Hepatocyte (in vitro differentiated cells): ENCODE measurements at places on chromosomes 11 and 22. TPM values are rescaled to one million over a fixed set of nuclear protein-coding genes. Genes with fewer than 3 reads are reported as not detected.

The DDI1 gene
- 0.34 and 0.39 TPM in 2 replicates for polyA plus RNA-seq

DNA sequence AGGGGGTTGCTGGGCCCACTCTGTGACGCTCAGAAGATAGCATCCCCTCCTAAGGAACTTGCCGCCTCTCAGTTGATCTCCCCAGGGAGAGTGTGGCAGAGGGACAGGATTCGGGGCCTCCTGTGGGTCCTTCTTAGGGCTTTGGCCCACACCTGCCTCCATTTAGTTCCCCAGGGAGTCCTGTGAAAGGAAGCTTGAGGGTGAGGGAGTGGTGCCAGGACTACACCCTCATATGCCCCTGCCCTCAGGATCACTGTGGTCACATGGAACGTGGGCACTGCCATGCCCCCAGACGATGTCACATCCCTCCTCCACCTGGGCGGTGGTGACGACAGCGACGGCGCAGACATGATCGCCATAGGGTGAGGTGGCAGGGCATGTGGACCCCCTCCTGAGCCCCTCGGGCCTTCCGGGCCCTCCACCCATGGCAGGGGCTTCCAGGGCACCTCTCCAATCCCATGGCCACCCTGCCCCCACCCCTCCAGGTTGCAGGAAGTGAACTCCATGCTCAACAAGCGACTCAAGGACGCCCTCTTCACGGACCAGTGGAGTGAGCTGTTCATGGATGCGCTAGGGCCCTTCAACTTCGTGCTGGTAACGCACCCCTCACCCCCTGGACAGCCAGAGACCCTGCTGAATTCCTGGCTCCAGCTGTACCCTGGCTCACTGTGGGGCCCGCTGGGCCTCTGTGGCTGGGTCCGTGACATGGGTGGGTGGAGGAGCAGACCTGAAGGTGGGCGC is 3.5 kb downstream of the INPP5J start:
- no peaks in the 10 kb centered on the region for H3K27me3 ChIP-seq
- H3K4me3 ChIP-seq: no peak overlapping the region
- no peaks in the 10 kb centered on the region for H3K36me3 ChIP-seq
- no peak for DNase-seq
- H3K27ac ChIP-seq: no peak overlapping the region
- H3K4me1 ChIP-seq: peaks cover 17% of the 10 kb centered on the region

DNA sequence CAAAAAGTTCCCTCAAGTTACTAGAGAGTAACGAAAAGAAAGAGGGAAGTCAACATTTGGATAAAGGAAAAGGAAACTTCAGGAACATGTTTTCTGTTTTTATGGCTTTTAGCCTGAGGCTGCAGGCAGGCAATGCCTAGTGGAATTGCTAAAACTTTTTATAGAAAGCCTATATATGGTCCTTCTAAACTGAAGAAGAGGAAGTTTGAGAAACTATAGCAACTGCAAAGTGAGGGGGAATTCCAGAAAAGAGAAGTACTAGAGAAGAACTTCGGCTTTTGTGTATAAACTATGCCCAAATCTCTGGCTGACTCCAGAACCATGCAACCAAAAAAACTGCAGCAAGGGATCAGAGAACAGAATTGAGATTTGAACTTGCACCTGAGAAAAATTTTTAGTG is 74.3 kb upstream of the ARHGAP42 start:
- no peak for DNase-seq
- no peaks in the 10 kb centered on the region for H3K36me3 ChIP-seq
- no peak overlapping the region for H3K27ac ChIP-seq
- no peak overlapping the region for H3K4me3 ChIP-seq
- no peaks in the 10 kb centered on the region for H3K4me1 ChIP-seq

The OSBP2 gene
- polyA plus RNA-seq: 22.4 and 25.5 TPM in 2 replicates

The CECR2 gene
- polyA plus RNA-seq: 1.2 and 2.2 TPM in 2 replicates

DNA sequence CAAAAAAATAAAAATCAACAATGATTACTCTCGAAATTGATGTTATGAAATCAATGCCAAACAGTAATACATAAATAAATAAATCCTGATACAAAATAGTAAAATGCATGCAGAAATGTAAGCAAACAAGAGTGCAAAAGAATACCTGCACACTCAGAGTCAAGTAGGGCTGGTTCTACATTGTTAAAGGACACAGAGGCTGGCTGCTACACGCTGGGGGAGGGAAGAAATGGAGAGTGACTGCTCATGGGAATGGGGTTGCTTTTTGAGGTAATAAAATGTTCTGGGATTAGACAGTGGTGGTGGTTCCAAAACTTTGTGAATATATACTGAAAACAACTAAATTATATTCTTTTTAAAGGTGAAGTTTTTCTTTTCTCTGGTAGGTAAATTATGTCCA is 32.1 kb downstream of the MAPK1 start:
- H3K27me3 ChIP-seq: no peaks in the 10 kb centered on the region
- H3K27ac ChIP-seq: no peak overlapping the region
- no peak for DNase-seq
- peaks cover 27% of the 10 kb centered on the region for H3K4me1 ChIP-seq
- no peak overlapping the region for H3K4me3 ChIP-seq

- no peaks in the 10 kb centered on the region for H3K4me1 ChIP-seq
- no peak for DNase-seq
- H3K27me3 ChIP-seq: peaks cover 15% of the 10 kb centered on the region
Observed at GRCh38 chr11:45671246-45672171, 6.1 kb upstream of the CHST1 start.

The YPEL4 gene
- polyA plus RNA-seq: 3.9 and 4.1 TPM in 2 replicates

GRCh38 chr11:2928605-2929530 is at the start of gene PHLDA2:
Gene PHLDA2 (minus strand): TSS chr11:2929420. CDS start chr11:2929364, 56 bp downstream.
- H3K4me3 ChIP-seq: peak within 1 kb of the TSS; percentile 24
- peak; percentile 77 for DNase-seq
- H3K27ac ChIP-seq: peak within 1 kb of the TSS; percentile 94
- no peaks in the 10 kb centered on the region for H3K36me3 ChIP-seq

DNA sequence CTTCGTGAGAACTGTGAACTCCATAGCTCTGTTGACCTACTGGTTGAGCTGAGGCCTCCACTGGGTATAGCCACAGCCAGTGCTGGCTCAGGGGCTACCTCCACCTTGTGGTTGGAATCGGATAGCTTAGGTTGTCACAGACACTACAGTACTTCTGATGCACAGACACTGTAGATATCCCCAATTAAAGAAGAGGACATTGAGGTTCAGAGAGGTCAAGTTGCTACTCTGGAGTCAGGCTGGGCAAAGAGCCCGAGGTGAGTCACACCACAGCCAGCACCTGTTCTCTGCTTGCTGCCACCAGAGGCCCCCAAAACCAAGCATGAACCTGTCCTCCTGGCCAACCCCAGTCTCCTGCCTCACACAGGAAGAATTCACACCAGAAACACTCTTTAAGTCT is 5.4 kb downstream of the UFD1 start:
- no peaks in the 10 kb centered on the region for H3K27me3 ChIP-seq
- no peak overlapping the region for H3K27ac ChIP-seq
- H3K36me3 ChIP-seq: no peaks in the 10 kb centered on the region
- DNase-seq: no peak

GRCh38 chr11:17948296-17948695 is 64.6 kb downstream of the SERGEF start:
- no peaks in the 10 kb centered on the region for H3K36me3 ChIP-seq
- H3K4me3 ChIP-seq: no peak overlapping the region
- H3K27ac ChIP-seq: no peak overlapping the region
- H3K4me1 ChIP-seq: no peaks in the 10 kb centered on the region

DNA sequence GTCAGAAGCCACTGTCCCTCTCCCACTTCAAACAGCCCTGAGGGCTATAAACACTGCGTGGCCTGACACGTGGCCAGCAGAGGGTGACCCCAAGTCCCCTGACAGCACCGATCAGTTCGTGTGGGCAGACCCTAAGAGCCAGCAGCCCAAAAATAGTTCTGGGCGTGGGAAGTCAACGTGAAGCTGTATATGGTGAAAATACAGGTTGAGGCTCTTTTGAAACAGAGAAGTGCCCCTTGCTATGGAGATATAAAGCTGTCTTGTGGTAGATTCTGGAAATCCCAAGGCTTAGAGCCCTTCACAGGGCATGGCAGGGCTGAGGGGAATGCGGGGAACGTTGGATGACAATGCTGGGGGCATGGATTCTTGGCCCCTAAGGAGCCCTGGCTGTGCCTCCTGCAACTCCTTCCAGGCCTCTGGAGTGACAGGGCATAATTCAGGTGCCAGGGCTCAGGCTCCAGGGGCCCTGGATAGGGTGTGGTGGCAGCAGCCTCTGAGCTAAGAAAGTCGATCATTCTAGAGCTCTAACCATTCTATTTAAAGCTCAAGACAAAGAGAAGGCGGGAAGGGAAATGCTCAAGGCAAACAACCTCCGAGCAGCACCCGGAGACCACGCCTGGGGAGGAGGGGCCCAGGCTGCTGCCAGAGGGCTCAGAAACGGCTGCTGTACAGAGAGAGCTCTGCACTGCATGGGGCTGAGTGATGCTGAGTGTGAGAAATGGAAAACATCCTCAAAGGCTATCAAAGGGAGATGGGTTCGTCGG is 60.4 kb upstream of the CD5 start:
- DNase-seq: peak; percentile 69
- no peak overlapping the region for H3K4me3 ChIP-seq
- peak overlapping the region; percentile 20 for H3K27ac ChIP-seq
- peaks cover 6% of the 10 kb centered on the region for H3K4me1 ChIP-seq

The UBQLN3 gene
- not detected in 2 replicates for polyA plus RNA-seq
